ENCODE measurements at places on chromosomes 3 and 15.

- DNase-seq: peak; percentile 80
These were observed 23.1 kb downstream of the ANXA2 start for GRCh38 chr15:60374628-60375081.

DNA sequence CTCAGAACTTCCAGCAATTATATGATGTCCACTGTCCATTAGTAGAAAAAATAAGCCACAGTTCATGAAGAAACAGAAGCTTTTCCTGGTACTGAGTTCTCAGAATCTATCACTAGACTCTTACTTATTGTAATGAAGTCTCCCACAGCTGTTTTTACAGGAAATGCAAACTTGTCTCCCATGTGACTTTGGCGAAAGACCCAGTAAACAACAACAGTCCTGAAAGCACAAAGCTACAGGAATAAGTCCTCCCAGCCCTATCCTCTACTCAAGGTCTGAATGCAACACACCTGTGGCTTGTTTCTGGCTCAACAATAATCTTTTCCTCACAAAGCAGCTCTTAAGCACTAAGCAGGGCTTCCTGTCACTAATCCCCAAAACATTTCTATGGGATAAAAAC is 55.9 kb downstream of the EOMES start:
- no peak for DNase-seq

GRCh38 chr15:84601555-84601838 is 688 bp downstream of the ZSCAN2 start:
- no peak for DNase-seq

DNA sequence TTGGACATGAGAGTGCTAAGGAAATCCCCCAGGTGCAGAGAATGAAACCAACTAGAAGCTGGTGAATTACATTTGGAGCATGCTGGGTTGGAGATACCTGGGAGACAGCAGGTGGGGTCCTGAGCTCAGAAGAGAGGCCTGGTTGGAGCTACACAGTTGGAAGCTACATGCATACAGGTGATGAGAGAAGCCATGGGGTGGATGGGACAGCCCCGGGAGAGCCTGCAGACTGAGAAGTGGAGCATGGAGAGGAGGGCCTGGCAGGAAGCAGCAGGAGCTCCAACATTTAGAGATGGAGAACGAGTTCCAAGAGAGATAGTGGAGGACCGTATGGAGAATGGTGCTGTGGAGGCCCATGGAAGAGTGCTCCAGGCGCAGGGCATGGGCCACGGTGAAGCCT is 10.2 kb downstream of the PAQR5 start:
- DNase-seq: no peak

DNA sequence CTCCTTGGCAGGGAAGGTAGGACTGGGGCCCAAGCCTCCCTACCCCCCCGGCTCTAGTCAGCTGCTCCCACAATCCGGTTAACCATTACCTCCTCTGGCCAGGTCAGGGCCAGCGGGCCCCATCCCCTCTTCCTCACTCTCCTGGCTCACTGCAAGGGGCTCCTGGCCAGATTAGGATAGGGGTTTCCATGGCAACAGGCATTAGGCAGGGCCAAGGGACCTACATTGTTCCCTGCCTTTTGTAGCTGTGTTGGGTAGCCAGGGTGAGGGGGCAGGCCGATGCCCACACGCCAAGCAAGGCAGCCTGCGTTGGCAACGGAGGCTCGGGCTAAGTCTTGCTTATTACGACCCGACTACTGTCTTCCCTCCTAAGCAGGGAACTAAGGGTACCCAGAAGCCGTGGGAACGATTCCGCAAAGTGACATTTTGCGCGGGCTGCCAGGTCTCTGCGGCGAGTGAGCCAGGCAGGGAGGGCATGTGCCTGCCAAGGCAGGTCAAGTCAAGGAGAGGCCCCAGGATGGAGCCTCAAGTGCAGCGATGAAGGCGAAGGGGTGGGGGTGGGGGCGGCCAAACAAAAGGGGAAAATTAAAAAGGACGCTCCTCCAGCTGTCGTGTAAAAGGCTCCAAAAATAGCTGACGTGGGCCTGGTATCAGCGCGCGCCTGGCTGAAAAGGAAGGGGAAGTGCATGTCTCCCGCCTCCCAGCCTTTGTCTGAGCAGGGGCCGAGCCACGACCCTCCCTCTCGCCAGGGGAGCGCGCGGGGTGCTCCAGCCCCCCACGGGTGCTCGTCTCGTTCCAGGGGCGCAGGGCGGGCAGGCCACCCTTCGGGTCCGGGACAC is 919 bp downstream of the IDH2 start:
- DNase-seq: no peak

DNA sequence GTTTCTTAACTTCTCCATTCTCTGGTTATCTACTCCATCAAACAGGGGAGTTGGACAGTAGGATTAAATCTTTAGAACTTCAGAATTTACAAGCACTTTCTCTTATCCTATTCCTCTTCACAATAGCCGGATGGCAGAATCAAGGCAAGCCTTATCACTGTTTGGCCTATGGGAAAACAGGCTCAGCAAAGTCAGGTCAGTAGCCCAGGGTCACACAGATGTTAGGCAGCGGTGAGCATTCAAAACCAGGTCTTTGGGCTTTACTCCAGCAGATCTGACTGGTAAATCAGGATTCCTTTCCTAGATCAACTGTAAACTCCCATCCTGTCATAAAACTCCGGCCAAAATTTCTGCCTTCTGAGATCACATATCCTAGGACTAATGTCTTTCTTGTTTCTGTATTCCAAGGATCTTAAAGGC is 258.4 kb downstream of the OPA1 start:
- DNase-seq: no peak

- no peak for DNase-seq
These were observed 213.7 kb downstream of the FOXP1 start for GRCh38 chr3:71369701-71370391.

DNA sequence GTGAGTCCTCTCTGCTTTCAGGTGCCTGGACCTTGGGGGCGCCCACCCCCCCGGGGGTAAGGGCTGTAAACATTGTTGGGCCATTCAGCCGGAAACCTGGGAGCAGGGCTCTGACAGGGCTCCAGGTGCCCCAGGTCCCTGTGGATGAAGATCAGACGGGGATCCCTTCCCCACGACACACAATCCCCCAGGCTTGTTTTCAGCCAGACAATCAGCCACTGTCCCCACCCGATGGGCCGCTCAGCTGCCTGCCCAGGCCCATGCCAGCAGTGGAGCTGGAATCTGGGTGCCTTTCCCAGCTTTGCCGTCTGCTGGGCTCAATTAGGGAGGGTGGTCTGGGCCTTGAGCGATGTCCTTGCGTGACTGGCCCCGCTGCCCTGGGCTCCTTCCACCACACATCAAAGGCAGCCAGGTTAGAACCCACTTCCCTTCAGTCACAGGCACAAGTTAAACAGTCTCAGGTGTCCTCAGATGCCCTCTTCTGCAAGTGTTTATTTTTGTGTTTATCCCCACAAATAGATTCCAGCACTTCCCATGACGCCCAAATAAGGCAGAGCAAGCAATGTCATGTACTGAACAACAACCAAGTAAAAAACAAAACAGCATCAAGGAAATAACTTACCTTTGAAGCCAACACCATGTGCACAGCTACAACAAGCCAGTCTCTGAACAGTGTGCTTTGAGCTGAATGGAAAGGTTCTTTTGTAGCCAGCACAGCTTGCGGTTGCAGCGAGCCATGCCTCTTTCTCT is 77.0 kb upstream of the ALDH1A3 start:
- DNase-seq: no peak

DNA sequence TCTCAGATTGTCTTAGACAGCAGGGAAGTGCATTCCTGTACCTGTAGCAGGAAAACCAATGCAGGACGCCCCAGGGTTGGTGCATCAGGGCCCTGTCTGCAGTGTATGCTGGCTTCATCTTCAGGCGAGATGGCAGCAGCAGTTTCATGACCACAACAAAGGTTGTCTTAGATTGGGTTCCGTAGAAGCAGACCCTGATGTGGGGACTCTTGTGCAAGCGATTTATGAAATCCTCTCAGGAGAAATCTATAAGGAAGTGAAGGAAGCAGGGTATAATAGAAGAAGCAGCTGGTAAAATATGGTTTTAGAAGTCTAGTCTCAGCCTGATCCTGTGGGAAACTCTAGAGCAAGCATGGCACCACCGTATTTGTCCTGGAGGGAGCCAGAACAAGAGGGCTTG is 25.0 kb downstream of the DNAH1 start:
- DNase-seq: no peak

DNA sequence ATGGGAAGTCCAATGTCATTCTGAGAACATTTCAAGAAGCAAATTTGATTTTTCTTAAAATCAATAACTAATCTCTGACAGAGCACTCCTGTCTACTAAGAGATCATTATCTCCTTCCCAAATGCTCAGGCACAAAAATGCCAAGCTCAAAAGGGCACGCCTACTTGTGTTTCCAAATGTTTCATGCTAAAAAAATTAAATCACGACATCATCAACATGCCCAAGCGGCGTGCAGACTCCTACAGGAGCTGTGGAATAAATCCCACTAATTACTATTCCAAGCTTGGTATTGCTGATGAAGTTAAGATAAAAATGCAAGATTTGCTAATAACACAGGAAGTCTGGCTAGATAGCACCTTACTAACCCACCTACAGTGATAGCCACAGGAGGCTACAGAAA is 140.8 kb downstream of the OSBPL10 start:
- DNase-seq: no peak

DNA sequence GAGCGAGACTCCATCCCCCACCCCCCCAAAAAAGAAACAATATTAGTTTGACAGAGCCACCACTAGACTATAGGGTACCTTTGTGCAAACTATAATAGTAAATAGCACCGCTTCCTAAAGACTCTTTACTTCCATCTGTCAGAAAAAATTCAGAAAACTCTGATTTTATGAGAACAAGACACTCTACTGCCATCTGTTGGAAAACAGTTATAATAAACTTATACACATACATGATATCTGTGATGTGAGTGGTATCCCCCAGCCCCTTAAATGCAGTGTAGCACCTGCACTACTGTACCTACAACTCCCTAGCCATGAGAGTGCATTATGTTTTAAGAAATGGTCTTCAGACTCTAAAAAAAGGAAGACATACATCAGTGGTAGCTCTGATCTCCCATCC is 47.1 kb upstream of the CTDSPL start:
- DNase-seq: no peak

DNA sequence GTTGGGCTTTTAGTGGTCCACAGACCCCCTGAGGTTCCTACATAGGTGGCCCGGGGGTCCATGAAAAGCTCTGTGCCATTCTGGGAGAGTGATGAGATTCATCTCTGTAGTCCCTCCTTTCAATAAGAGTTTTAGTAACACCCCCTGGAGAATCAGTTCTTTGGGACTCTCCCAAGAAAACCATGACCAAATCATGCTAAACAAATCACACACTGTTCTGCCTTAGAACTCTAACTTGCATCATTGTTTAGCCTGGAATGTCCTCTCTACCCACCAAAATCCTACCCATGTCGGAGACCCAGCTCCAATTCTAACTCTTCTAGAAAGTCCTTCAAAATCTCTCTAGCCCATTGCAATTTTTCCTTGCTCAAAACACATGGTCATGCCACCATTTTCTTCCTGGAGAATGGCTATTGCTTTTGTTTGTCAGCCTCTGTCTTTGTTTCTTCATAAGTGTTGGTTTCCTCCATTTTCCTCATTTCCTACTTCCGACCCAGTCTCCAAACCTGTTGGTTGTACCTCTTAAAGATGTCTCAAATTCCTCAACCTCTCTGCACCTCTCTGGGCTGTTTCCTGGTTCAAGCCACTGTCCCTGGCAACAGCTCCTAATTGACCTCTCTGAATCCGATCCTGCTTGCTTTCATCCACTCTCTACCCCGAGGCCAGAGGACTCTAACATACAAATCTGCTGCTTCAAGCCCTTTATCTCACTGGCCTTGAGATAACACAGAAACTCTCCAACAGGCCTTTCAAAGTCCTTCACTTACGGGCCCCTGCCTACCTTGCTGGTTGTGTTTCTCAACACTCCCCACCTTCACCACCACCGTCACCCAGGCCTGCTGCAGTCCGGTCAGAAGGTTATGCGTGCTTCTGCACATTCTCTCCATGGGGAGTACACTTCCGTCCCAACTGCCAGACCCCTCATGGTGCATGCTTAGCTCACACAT is 23.7 kb downstream of the CYP19A1 start:
- DNase-seq: no peak

DNA sequence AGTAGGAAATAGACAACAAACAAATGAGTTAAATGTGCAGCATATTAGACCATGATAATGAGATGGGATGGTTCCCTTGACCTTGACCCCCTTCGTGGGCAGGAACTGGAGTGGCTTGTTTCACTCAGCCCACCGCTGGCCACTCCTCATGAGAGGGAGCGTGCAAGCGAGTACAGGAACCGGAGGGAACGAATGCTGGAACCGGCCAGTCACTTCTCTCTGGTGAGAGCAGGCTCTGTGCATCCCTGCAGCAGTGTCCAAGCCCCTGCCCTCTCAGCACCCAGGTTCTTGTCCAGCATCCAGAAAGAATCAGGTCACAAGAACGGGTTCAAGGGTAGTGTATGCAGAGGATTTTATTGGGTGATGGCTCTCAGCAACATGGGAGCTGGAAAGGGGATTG is 17.2 kb upstream of the IREB2 start:
- DNase-seq: no peak

- no peak for DNase-seq
These were observed 108.8 kb upstream of the PTX3 start for GRCh38 chr3:157327837-157328236.

DNA sequence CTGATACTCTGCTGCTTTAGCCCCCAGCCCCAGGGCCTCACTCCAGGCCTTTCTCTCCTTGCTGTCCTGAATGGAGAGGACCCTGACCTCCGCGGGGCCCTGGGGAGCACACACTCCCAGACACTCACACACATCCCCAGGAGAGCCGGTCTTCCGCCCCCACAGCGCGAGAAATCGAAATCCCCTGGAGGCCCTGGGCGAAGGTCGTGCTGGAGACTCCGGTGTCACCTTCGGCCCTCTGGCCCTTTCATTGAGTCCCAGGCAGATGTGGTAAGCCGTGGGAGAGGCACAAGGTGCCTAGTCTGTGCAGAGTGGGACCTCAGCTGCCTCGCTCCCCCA is 848 bp upstream of the GOLGA8B start:
- DNase-seq: no peak

DNA sequence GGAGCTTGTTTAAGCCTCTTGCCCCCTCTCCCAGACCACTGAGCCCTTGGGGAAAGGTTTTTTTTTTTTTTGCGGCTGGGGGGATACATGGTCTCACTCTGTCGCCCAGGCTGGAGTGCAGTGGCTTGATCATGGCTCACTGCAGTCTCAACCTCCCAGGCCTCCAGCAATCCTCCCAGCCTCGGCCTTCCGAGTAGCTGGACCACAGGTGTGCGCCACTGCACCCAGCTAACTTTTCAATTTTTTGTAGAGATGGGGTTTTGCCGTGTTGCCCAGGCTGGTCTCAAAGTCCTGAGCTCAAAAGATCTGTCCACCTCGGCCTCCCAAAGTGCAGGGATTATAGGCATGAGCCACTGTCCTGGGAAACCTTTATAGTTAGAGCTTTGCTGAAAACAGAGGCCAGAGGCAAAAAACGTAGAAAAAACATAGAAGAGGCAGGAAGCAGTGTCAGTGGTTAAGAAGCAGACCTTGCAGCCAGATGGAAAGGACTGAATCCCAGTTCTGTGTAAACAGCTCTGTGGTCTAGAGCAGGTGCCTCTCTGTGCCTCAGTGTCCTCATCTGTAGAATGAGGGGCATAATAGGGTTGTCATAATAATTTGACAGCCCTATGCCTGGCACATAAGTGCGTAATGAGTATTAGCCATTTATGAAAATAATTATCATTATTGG is 33.1 kb downstream of the CMTM7 start:
- DNase-seq: no peak
